ENCODE measurements at places on chromosomes 7 and 10.

GRCh38 chr7:25485026-25485425, 256.7 kb upstream of the NPVF start:
- DNase-seq, result no peak

DNA sequence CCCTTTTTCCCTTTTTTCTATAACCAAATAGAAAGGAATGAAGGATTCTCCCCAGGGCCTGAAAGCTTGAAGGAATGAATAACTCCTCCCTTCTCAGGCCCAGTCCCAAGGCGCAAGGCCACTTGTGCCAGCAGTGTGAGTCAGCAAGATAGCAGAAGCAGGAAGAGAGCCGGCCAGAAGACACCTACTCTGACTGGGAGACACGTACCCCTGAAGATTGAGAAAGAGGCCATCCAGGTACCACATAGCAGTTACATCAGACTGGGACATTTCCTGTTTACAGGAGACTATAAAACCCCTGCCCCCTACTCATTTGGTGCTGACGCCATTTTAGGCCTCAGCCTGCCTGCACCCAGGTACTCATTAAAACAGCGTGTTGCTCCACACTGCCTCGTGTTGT, 65.5 kb downstream of the LRRC17 start:
- DNase-seq, result no peak

DNA sequence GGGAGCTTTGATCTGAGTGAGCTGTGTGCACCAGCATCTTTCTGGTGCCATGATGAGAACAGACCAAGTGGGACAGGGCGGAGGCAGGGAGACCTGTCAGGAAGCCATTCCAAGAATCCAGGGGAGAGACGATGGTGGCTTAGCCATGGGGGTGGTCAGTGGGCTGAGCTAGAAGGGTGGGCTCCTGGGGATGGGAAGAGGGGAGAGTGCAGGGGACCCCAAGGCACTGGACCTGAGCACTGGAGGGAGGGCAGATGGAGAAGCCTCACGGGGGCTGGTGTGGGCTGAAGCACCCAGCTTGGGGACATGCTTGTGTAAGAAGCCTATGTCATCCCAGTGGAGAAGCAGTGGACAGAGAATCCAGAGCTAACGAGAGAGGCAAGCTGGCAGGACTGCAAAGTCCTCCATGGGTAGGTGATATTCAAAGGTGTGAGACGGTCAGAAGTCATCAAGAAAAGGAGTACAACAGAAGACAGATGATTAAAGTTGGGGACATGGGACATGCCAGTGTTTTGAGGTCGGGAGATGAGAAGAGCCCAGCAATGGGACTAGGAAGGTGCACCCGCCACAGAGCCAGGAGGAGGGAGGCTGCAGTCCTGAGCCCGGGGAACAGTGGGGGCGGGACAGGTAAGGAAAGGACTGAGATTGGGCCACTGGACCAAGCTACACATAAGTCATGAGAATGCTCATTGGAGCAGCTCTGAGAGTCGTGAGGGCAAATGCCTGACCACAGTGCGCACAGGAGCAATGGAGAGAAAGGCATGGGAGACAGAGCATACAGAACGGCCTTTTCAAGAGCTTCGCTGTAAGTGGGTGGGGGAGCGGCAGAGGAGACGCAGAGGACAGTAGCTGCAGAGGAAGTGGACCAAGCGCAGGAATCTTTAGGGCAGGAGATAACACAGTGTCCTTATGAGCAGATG, 72.0 kb downstream of the GRID1 start:
- DNase-seq, result no peak

GRCh38 chr7:94741179-94741578, 85.2 kb upstream of the SGCE start:
- no peak for DNase-seq

DNA sequence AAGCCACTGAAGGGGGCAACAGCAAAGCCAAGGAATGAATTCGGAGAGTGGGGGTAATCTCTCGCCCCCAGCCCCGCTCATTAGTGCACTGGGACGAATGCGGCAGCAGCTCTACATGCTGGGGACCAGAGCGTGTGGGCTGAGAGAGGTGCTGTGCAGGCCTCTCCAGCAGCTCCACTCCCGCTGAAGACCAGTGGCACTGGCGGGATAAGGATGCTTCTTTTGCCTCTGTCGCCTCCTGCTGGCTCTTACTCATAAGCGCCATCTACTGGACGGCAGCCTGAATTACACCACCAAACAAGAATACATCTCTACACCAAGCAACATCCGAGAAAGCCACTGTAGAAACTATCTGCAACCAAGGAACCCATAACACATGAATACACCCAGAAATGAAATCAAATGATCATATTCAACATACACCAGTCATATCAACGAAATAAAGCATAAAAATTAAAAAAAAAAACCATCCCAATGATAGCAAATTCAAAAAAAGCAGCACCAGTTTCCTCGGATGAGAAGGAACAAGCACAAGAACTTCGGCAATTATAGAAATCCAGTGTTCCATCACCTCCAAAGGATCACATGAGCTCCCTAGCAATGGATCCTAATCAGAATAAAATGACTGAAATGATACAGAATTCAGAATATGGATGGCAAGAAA, 79.0 kb upstream of the TMEM168 start:
- peak; percentile 1 for DNase-seq

DNA sequence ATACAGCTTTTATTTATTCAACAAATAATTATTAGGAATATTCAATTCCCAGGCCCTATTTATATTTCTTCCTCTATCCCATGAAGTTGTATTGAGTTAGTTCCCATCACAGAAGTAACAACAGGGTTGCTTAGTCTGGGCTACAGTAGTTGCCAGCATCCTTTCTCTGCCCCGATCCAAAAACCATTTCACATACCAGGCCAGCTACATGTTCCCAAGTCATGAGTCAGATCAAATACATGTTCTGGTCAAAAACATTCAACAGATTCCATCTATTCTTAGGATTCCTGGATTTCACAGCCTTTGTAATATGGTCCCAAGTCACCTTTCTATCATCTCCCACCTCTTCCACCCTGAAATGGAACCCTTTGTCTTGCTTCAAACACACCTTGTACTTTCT, 91.6 kb downstream of the RAB11FIP2 start:
- DNase-seq, result no peak

DNA sequence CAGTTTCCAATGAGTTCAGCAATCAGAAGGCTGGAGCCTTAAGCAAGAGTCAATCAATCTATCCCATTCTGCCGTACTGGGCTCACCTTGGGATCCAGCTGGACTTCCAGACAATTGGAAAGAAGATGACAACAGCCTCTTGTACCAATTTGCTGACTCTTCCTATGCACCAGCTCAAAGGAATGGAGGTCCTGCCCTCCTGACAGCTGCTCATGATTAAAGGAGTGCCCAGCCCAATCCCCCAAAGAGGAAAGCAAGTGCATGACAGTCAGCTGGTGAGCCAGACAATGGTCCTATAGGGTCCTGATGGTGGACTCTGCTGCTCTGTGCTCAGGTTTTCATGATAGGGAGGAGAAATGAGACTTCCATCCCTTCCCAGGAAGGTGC, 25.1 kb downstream of the VSTM4 start:
- DNase-seq, result no peak

GRCh38 chr7:25032774-25033743, 53.1 kb upstream of the OSBPL3 start:
- no peak for DNase-seq

DNA sequence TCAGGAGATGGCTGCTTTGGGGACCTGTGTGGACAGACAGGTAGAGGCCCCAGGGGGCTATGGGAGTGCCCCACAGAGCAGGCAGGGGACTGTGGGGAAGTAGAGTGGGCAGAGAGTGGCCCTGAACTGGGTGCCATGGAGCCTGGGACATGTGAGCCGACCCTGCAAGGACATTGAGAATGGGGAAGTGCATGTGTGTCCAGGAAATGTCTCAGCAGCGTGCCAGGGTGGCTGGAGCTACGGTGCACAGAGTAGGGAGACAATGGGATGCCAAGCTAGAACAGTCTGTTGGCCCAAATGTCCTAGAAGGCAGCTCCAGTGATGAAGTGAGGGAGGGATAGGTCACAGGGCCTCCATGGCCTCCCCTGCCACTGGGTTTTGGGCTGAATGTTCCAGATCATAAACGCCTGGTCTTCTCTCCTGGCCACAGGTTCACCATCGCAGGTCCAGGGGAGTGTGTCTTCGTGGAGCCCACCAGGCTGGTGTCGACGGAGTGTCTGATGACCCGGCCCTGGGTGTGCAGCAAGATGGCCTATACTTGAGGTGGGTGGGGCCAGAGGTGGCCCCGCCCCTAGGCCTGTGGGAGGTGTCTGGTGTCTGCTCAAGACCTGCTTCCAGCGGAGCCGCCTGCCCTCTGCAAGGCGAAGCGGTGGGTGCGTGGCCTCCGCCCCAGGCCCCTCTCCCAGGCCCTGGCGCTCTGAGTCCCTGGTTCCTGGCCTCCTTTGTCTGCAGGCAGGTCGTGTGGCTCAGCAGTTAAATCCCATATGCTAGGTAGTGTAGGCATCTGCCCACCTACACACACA, 20.5 kb downstream of the CLEC2L start:
- no peak for DNase-seq

DNA sequence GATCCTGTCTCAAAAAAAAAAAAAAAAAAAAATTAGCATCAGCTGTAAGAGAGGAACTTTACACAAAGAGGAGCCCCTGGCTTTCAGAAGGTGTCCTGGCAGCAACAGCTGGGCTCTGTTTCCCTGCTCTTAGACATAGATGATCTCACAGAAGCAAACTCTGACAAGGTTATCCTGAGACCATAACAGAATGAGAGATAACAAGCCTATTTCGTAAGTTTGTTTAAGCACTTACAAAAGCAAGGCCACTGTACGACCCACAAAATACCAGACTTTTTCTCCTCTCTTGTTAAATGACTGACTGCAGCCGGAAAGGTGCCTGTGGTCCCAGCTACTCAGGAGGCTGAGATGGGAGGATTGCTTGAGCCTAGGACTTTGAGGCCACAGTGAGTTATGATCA, 33.3 kb upstream of the OTUD1 start:
- no peak for DNase-seq

GRCh38 chr7:107998150-107998549, 4.8 kb downstream of the LAMB1 start:
- DNase-seq, result no peak

DNA sequence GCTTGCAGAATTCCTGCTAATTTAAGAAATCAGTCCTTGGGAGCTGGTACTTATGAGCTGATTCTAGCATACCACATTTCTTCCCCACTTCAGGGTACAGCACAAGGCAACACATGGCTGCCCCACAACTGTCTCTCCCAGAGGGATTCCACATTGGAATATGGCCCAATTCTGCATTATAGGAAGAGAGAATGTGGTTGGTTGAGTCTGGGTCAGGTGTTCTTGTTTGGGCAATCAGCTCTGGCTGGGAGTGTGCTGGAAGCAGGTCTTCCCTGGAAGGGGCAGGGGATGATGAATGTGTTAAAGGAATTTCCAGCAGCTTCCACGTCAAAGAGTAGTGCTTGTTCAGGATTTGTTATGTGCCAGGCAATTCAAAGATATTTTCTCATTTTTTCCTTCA, 95.7 kb downstream of the BUB3 start:
- peak; percentile 70 for DNase-seq

GRCh38 chr7:30082686-30083085, 52.1 kb upstream of the MTURN start:
- no peak for DNase-seq

- peak; percentile 48 for DNase-seq
Observed at GRCh38 chr7:6168477-6168868, 104.0 kb downstream of the CYTH3 start.

- DNase-seq, result no peak
Observed at GRCh38 chr7:145957160-145957890, 159.3 kb upstream of the CNTNAP2 start.

DNA sequence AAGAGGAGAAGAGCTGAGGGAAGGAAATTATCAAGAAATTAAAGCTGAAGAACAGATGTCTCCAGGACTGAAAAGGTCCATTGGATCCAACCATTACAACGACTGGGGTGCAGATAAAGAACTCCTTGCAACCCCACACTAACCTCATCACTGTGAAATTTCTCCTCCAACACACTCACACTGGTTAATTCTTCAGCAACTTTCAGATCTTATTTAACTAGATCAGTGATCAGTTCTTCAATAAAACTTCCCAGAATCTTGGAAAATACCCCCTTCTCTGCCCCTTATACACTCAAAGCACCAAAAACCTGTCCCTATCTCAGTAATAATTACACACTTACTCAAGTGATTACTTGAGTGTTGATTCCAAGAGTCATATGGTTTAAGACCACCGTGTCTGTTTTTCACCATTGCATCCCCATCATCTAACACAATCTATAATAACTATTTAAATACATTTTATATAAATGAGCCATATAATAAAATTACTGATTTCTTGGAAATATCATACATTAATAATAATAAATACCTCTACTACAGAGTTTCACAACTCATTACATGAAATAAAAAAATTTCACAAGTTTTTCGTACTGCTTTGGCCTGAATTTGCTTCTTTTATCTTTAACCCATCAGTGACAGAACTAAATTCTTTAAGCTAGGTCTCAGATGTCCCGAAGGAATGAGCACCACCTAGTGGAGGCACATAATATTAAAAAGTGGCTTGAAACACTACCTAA, 123.7 kb downstream of the MPP7 start:
- DNase-seq, result no peak

GRCh38 chr7:81883801-81884393, 114.0 kb upstream of the HGF start:
- no peak for DNase-seq

GRCh38 chr7:41967156-41967555, 264.3 kb upstream of the INHBA start:
- DNase-seq, result no peak

DNA sequence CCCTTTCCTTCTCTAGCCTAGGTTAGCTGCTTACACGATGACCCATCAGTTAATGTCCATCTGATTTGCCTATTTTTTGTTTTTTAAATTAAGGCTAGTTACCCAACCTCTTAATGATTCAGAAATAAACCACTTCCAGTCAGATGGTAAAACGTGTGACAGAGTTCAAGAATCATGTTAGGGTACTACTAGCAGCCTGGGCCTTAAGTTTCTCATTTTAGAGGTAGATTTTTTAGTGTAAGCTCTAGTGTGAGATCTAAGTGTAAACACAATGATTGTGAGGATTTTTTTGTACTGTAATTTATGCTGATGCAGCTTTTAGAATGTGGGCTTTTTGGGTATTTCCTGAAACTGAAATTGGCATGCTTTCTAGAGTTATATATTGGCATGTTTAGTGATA, 130.0 kb downstream of the CDK14 start:
- no peak for DNase-seq

DNA sequence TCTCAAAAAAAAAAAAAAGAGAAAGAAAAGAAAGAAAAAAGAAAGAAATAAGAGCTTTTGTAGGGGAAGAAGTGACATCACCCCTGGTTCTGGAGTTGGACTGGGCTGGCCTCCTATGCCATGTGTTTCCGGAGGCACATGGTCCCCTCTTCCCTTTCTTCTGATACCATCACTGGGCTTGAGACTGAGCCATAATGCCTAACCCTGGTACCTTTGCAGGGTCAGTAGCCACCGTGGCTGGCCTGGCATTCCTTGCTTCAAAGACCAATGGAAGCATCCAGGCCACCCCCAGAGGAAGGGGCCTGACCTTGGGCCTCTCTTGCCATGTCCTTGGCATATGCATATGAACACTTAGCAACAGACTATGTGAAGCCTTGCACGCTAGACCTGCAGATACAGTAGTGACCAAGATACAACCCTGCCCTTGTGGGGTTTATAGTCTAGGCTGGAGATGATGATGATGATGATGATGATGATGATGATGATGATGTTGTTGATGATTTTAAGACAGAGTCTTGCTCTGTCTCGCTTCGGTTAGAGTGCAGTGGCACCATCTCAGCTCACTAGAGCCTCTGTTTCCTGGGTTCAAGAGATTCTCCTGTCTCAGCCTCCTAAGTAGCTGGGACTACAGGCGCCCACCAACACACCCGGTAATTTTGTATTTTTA, 31.8 kb downstream of the SUFU start:
- no peak for DNase-seq

GRCh38 chr7:2525658-2526630, 6.4 kb downstream of the LFNG start:
- no peak for DNase-seq

All from NCI-H2171 (cell line).